Progenitor cell of endocrine pancreas (in vitro differentiated cells): ENCODE measurements at places on chromosomes 11 and 22. TPM values are rescaled to one million over a fixed set of nuclear protein-coding genes. Genes with fewer than 3 reads are reported as not detected.

SYT8 gene
- 0.69 and 1.5 TPM in 2 replicates for total RNA-seq

- H3K36me3 ChIP-seq: peaks cover 1% of the 10 kb centered on the region
- no peaks in the 10 kb centered on the region for H3K4me1 ChIP-seq
- H3K27me3 ChIP-seq: peaks cover 25% of the 10 kb centered on the region
Observed at GRCh38 chr11:112863305-112863704, 97.9 kb upstream of the NCAM1 start.

GRCh38 chr11:70089631-70090030 is 11.5 kb downstream of the ANO1 start:
- H3K4me1 ChIP-seq: peaks cover 11% of the 10 kb centered on the region
- peaks cover 14% of the 10 kb centered on the region for H3K27me3 ChIP-seq
- no peak overlapping the region for H3K4me3 ChIP-seq
- no peaks in the 10 kb centered on the region for H3K36me3 ChIP-seq

DNA sequence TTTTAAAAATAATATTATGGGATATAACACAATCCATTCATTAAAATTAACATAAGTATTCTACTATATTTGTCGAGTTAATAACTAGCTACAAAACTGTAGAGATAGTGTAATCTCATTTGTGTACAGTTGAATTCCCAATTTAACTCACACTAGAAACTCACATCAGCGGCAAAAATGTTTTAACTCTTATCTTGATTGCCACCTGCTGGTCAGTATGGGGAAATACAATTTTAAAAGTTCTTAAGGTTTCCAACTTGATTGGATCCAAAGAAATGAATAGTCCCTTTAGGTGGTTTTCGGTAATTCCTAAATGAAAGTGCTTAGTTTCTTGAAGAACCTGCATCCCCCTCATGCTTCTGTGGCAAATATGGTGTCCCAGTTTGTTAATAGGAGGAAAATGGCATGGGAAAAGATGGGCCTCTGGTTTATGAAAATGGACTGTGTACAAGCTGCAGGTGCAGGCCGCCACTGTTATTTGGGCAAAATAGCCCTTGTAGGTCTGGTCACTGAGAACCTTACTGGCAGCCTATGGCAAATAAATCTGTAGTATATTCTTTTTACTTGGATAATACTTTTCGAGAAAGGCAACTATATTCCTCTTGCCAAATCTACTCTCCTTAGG is 33.7 kb upstream of the SLC17A6 start:
- H3K27me3 ChIP-seq: peaks cover 5% of the 10 kb centered on the region
- no peaks in the 10 kb centered on the region for H3K36me3 ChIP-seq
- no peak overlapping the region for H3K27ac ChIP-seq
- H3K4me3 ChIP-seq: no peak overlapping the region
